Neural crest cell (in vitro differentiated cells): ENCODE measurements at places on chromosomes 2 and 18.

DNA sequence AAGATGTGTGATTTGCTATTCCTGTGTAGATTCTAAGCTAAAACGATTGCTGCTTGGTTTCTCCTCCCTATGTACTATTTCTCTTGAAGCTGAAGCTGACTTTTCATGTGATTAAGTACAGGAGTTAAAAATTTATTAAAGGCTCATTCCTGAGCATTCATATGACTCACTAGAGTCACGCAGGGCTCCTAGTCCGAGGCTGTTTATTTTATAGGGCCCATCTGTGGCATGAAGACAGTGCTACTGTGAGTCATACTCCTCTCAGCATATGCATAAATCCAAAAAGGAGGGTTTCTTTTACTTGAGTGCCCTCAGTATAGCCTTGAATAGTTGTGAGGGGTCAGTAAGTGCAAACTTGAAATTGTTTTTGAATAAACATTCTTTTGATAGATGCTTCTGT, 378.8 kb downstream of the PTPRM start:
- DNase-seq, result no peak

DNA sequence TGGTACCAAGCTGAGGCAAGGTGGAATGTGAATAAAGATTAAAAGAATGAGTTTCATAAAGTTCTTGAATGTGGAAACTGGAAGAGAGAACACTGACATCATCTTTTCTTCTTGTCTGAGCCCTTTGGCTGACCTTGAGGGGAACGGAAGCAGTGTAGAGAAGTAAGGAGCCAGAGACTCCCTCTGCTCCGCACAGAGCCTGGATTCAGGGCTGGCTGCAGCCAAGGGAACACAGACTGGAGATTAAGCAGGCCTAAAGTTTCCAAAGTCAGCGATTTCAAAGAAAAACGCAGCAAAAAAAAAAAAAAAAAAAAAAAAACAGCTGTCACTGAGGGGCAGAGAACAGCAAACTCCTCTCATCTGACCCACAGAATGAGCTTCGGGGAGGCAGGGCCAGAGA, 19.3 kb upstream of the ALK start:
- DNase-seq, result no peak

DNA sequence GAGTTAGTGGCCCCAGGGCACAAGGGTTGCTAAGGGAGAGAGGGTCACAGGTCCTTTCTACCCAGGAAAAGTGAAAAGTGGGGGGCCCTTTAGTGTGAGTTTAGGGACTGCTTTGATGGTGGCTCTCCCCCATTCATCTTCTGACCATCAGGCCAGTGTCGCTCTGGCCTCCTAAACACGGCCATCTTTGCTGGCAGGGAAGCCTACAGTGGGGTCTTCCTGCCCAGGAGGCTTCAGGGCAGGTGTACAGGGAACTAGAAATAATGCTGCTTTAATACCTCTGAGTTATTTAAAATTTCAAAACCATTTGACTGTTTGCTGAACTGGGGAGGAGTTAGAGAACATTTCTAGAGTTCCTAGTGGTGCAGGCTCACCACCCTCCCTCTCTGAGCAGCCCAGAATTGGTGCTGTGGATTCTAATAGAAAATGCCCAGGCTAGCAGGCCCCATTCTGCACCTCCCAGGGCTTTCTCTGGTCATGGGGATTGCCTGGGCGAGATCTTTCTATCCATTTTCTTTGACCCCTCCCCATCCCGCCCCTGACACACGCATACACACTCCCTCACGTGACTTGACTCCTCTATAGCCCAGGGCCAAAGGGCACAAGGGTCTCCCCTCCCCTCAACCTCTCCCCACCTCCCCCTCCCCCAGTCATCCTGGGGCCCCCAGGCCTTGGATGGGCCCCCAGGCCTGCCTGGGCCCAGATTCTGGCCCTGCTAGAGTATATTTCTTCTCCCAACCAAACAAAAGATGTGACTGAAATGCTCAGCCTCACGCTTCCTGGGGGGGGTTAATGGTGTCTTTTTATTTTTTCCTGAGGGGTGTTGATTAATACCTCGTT, 3.1 kb downstream of the PKDCC start:
- no peak for DNase-seq

DNA sequence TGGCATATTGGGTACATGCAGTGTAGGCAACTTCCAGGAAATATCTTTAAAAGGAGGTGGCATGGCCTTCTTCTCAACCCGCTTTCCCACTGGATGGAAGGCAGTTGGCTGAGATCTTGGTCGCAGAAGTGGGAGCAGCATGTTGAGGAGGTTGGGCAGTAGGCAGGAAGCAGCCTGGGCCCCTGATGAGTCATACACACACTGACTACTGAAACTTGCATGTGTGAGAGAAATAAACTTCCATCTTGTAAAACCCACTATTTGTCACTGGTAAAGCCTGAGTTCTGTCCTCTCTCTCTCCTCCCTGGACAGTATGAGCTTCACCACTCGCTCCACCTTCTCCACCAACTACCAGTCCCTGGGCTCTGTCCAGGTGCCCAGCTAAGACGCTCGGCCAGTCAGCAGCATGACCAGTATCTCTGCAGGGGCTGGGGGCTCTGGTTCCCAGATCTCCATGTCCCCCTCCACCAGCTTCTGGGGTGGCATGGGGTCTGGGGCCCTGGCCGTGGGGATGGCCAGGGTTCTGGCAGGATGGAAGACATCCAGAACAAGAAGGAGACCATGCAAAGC, 233.8 kb upstream of the SPRED2 start:
- DNase-seq, result no peak

DNA sequence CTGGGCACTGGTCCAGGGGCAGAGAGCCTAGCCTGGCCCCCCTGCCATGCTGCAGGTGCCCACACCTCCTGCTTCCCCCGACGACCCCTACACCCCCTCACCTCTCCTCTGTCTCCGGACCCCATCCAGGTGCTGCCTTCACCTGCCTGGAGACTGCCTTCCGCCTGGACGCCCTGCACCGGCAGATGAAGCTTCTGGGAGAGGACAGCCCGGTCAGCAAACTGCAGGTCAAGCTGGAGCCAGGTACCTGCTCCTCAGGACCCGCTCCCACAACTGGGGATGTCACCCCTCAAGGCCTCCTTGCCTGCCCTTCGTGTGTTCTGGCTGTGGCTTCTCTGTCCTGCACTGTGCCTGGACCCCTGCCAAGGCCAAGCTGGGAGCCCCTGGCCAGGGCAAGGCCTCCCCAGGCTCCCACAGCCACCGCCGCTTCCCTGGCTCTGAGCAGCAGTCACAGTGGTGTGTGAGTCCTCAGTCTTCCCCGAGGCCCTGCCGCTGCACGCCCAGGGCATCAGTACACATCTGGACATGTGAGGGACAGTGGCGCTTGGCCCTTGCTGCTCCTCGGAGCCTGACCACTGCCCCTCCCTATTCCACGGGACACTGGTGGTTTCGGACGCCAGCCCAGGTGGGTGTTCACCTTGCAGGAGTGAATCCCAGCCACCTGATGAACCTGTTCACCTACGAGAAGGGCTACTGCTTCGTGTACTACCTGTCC, 6.3 kb downstream of the RNPEPL1 start:
- no peak for DNase-seq

GRCh38 chr2:207182911-207183310, 17.2 kb upstream of the KLF7 start:
- DNase-seq, result no peak

- no peak for DNase-seq
These were observed 22.3 kb upstream of the CYRIA start for GRCh38 chr2:16687955-16688354.

DNA sequence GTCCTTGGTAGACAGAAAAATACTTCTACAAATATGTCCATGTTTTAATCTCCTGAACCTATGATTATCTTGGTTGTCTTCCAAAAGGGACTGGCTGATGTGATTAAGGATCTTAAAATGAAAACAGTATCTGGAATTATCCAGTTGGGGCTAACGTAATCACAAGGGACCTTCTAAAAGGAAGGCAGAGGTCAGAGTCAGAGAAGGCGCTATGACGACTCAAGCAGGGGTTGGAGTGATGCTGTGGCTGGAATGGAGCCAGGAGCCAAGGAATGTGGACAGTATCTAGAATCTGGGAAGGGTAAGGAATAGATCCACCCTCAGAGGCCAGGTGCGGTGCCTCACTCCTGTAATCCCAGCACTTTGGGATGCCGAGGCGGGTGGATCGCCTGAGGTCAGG, 4.2 kb upstream of the USP14 start:
- no peak for DNase-seq

- DNase-seq, result no peak
These were observed 3.3 kb downstream of the PTGR3 start for GRCh38 chr18:75205514-75206132.

GRCh38 chr2:197710424-197711042, 5.4 kb downstream of the MARS2 start:
- no peak for DNase-seq

GRCh38 chr2:42191285-42192009, 22.3 kb downstream of the EML4 start:
- no peak for DNase-seq

DNA sequence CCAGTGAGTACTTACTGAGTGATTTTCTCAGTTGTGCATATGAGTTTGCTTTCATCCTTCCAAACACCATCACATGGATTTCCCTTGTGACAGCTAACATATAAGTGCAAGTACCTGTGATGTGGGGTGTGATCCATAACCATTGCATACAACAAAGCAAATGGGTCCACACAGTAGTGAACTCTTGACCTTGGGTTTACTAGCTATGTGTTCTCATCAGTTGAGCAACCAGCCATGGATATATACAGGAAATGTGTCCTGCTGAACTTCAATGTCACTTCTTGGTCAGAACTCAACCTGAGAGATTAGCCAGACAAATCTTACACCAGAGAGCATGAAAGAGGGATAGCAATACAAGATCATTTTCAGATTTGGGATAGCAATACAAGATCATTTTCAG, 420.9 kb upstream of the KCNH7 start:
- DNase-seq, result no peak

DNA sequence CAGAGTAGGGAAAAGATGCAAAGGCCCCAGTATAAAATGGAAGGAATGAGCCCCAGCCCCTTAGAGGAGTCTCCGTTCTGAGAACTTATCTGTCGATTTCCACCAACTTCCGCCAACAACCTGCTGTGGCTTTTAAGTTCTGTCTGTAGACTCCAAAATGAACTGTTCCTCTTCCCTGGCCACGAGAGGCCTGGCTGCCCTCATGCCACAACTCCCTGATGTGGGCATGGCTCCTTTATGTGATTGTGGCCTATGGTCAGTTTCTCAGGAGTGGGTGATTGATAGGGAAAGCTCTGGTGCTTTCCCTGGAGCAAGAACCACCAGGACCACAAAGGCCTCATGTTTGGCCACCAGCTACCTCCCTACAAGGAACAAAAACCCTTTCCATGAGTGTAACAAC, 18.8 kb upstream of the CD207 start:
- no peak for DNase-seq

- no peak for DNase-seq
These were observed 256.9 kb upstream of the CNTNAP5 start for GRCh38 chr2:123768233-123768632.

- no peak for DNase-seq
These were observed 75.7 kb downstream of the MYO5B start for GRCh38 chr18:50119296-50119695.

DNA sequence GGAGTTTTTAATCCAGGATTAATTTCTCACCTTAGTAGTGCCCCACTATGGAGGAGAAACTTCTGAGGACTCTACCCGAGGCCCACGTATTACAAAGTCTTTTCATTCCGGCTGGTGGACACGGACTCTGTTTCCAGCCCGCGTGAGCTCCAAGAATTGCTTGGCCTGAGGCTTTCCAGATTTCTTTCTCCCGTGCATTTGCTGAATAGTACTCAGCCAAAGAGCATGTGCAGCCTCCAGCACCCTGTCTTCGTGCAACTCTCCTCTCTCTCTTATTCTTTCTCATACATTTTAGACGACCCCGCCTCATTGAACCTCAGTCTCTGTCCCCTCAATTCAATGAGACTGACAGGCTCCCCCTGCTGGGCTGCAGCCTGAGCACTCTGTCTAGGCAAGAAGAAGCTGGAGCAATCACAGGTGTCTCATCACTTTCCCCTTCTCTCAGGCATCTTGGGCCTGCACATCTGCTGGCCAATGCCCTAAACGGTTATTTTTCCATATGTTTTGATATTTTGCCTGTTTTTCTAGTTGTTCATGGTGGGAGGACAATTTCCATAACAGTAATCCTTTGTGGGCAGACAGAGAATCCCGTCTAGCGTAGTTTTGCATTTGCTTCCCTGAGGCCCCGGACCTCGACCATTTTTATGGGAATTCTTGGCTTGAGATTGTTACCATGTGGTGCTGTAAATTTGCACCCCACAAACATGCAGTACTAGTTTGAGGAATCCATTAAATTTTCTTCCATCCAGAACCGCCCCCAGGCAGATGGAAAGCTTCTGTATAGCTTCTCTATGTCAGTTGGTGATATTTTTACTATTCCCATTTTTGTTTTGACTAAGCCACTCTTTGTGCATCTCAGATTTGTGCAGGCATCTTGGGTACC, 50.1 kb upstream of the LPIN2 start:
- DNase-seq, result peak; percentile 70

DNA sequence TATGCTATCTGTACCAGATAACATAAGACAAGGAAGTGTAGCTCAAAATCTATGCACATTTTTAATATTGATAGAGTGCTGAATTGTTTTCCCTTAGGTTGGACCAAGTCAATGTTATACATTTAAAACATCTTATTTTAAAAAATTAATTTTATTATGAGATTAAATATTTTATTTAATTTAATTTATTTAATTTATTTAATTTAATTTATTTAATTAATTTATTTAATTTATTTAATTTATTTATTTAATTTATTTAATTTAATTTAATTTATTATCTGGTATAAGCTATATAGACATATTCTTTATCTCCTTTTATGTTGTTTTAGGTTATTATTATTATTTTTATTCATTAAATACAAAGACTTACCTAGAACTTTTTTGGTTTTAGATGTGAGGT, 551.7 kb upstream of the LRRTM1 start:
- no peak for DNase-seq

- no peak for DNase-seq
These were observed 72.7 kb upstream of the SPRED2 start for GRCh38 chr2:65504814-65505697.

GRCh38 chr2:12618576-12618975, 98.2 kb upstream of the TRIB2 start:
- no peak for DNase-seq

DNA sequence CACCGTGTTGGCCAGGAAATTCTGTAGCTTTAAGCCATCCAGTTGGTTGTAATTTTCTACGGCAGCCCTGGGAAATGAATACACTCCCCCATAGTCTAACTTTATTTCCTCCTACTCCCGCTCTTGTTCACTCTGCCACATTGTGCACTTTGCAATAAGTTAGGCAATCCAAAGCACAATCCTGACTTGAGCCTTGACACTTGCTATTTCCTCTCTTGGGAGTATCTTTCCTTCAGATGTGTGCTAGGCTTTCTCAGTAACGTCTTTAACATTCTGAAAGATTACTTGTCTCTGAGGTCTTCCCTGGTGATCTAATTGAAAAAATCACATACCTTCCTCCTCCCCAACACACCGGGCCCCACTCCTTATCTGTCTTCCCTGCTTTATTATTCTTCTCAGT, 65.9 kb upstream of the RAB27B start:
- no peak for DNase-seq

- DNase-seq, result no peak
These were observed 697.0 kb upstream of the HS6ST1 start for GRCh38 chr2:129015397-129016285.
